ENCODE measurements at places on chromosomes 1 and 21.

DNA sequence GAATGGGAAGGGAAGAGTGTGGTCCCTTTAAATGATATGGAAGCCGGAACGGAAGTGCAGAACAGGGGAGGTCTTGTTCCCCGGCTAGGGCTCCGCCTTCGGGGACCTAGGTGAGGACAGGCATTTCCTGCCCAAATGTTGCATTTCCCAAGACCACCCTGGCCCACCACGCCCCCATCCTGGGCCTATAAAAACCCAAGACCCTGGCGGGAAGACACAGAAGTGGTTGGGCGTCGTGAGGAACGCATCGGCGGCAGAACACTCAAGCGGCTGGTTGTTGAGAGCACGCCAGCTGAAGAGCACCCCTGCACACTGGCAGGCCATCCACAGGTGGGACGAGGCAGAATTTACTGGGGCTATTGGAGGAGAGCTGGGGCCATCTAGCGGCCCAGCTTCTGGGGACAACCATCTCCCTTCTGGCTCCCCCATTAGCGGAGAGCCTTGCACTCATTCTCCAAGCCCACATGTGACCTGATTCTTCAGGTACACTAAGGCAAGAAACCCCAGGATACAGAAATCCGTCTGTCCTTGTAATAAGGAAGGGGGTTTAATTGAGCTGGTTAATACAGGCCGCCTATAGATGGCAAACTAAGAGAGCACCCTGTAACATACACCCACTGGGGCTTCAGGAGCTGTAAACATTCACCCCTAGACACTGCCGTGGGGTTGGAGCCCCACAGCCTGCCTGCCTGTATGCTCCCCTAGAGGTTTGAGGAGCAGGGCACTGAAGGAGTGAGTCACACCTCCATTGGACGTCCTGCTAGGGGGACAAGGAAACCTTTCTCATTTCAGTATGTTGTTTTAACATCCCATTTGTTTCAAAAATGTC, 1327.9 kb downstream of the BRINP3 start:
- DNase-seq, result no peak

DNA sequence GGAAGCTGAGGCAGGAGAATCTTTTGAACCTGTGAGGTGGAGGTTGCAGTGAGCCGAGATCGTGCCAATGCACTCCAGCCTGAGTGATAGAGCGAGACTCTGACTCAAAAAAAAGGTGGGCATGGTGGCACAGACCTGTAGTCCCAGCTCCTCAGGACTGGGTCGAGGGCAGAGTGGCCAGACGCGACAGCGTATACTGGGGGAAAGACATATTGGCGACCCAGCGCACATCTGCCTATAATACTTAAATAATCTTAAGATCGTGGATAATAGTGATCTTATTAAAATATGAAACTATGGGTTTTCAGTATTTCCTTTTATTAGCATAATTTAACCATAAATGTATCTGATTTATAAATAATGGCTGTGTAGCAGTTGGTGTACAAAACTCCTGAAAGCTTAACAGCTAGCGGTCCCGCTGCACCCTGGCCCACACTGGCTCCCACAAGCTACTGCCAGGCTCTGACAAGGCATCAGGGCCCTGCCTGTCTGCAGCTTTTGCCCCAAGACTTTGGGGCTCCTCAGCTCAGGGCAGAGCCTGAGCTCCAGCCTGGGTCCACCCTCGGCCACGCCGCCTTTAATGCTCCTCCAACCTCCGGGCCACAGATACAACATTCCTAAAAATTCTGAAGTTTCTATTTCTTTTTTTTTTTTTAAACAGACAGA, 2.7 kb upstream of the AURKAIP1 start:
- DNase-seq, result no peak

- DNase-seq, result no peak
These were observed 31.7 kb downstream of the CHRM3 start for GRCh38 chr1:239417986-239418640.

DNA sequence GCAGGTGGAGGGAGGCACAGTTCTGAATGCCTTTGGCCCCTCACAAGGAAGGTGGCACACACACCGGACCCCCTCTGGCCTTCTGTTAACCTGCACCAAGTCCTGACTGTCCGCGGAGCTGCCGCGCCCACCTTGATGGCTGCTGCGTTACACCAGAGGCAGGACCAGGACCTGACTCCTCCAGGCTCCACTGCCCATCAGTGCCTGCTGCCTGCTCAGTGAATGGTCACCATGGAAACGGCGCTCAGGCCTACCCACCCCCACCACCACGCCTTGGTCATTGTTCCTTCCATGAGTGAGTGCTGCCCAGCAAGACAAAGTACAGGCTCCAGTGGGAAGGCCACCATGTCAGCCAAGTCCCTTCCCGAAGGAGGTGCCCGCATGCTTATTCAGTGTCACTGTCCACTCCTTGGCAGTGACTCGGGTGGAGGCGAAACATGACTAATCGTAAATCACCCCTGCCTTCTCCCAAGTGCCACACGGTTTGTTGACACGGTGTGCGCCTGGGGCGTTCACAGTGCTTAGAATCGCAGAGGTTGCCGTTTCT, 57.3 kb downstream of the SLC37A1 start:
- peak; percentile 33 for DNase-seq

DNA sequence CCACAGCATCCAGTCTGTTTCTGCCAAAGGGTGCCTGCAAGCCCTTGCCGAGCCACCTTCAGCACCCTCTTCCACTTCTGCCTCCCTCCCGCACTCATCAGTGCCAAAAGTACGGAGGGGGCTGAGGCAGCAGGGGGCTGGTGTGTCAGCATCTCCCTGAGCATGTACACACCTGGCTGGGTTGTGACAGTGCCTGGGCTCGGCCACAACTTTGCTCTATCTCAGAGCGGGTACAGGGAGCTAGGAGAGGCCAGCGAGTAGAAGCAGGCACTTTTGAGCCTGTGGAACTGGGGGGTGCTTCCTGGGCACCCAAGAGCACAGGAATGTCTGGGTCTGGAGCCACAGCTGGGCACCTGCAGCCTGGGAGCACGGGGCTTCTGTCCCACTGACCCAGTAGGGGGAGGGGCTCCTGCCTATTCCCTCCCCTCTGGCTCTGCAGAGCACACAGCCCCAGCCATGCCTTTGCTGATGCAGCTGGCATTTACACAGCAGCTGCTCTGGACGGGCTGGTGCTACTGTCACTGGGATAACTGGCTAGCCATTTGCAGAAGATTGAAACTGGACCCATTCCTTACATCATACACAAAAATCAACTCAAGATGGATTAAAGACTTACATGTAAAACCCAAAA, 319.8 kb upstream of the RRP15 start:
- DNase-seq, result no peak

GRCh38 chr1:89149229-89149628, 23.3 kb upstream of the GBP2 start:
- DNase-seq, result no peak

DNA sequence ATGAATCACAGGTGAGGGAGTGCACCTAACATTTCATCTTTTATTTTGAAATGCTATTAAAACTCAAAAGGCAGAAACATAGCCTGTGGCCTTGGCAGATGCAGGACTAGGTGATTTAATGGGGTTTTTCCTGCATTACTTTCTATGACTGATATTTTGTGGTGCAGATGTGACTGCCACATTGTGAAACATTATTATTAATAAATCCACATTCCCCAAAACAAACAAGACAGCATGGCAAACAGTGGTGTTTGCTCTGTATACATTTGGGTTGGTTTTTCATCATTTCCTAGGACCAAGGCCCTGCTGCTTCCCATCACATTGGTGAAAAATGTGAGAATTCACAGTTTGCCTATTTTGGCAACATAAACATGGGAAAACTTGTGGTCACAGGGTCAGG, 247.6 kb upstream of the SGIP1 start:
- no peak for DNase-seq

DNA sequence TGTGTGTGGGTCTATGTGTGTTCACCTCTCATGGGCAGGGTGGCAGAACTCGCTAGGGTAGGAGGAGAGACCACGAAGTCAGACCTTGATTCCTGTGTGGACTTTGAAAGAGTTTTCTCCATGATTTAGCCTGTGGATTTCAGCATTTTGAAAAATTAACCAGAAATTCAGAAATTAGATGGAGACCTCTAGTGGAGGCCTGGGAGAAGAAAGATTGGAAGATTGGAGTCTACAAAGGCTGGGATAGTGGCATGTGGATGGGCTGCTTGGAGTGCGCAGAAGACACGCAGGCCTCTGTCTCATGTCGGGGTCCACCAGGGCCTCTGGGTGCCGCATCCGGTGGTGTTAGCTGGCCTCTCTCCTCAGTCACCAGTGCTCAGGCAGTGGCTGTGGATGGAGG, 18.9 kb upstream of the IGSF5 start:
- DNase-seq, result no peak

DNA sequence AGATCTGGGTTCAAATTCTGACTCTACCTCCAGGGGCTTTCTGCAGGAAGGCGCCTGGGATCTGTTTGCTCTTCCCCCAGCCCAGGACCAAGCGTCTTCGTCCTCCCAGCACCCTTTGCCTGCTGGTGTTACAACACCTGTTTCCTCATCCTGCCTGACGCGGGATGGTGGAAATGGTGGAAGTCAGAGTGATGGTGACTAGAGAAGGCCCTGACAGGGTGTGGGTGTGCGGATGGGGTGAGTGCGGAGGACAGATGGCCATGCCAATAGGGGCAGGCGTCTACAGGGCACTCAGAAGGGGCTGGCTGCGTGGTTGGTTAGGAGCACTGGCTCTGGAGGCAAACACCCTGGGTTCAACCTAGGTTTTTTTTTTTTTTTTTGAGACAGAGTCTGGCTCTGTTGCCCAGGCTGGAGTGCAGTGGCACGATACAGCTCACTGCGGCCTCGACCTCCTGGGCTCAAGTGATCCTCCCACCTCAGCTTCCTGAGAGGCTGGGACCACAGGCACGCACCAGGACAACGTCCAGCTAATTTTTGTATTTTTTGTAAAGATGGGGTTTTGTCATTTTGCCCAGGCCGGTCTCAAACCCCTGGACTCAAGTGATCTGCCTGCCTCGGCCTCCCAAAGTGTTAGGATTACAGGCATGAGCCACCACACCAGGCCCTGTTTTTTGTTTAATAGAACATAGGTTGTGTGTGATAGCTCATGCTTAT, 1.5 kb downstream of the THEMIS2 start:
- DNase-seq, result no peak

DNA sequence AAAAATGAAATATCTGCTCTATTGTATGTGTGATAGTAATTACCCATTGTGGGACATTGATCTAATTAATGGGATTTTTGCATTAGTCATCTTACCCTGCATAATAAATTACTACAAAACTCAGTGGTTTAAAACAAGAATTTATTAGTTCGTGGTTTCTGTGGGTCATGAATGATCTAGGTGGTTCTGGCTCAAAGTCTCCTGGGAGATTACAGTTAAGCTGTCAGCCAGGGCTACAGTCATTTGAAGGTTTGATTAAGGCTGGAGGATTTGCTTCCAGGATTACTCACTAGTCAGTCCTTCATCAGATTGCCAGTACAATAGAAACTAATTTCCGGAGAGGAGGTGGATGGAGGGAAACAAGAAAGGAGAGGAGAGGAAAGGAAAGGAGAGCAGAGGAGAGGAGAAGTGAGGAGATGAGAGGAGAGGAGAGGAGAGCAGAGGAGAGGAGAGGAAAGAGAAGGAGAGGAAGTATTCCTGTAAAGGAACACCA, 60.4 kb upstream of the TNFSF4 start:
- no peak for DNase-seq

GRCh38 chr1:166811691-166812090, 27.6 kb upstream of the POGK start:
- no peak for DNase-seq

GRCh38 chr1:7430691-7431090, 340.4 kb upstream of the VAMP3 start:
- DNase-seq, result no peak

GRCh38 chr1:185926588-185926987, 192.4 kb downstream of the HMCN1 start:
- DNase-seq, result no peak

- DNase-seq, result no peak
These were observed 124.2 kb downstream of the RUNX1 start for GRCh38 chr21:34924771-34925419.

DNA sequence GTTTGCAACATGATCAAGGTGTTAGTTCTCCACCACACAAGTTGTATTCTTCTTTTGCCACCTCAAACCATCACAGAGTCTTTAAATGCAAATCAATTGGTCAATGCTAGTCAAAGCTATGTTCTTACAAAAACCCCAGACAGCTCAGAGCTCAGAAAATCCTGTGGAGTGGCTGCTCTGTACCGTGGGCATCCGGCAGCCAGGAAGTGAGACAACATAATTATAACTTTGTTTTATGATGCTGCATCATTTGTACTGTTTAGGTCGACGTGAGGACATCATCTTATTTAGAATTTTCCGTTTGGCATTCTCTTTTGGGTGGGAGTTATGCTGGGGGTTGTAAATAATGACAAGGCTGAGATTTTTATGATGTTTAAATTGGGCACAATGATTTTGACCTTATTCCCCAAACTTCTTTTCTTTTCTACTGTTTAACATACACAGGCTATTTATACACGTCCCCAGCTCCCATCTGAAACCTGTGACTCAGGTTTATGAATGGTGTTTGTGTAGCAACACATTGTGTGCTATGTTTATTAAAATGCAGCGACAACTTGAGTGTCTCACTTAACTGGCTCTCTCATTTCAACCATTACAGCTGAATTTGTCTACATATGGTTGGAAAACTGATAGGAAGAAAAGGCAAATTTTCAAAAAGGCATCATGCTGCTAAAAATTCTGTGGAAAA, 124.0 kb downstream of the CNIH3 start:
- DNase-seq, result no peak

DNA sequence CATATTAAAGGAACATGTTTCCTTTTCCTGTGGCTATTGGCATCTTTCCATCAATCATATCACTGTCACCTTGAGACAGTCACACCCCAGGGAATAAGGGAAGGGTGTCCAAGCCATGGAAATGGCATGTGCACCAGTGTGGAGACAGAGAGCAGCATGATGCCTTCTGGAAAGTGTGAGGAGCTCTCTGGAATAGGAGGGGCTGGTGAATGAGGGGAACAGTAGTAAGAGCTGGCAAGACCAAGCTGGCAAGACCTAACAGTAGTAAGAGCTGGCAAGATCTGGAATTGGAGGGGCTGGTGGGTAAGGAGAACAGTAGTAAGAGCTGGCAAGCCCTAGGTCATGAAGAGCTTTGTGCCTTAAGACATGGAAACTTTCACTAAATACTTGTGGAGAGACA, 186.7 kb downstream of the C1orf94 start:
- no peak for DNase-seq

DNA sequence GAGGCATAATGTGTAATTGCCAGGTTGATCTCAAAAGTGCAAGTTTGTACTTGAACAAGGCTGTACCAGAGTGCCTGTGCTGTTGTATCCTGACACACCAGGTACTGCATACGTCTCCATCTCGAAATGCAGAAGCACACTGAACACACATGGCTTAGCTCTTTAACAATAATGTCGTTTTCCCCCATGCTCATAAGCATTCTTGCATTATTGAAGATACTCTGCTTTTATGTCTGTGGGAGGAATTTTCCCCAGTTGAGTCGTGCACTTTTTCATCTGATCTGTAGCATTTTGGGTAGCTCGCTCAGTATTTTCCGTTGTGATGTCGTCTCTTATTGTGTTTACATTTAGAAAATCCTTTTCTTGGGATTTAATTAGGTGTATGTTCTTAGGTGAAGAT, 98.7 kb downstream of the PCBP3 start:
- DNase-seq, result no peak
